CD4-positive, alpha-beta T cell treated with Interleukin-17A for 1 hour (primary cell): ENCODE measurements at places on chromosomes 3 and 15.
A peak's percentile ranks its signal among the peaks of the same experiment; 100 is the strongest.

DNA sequence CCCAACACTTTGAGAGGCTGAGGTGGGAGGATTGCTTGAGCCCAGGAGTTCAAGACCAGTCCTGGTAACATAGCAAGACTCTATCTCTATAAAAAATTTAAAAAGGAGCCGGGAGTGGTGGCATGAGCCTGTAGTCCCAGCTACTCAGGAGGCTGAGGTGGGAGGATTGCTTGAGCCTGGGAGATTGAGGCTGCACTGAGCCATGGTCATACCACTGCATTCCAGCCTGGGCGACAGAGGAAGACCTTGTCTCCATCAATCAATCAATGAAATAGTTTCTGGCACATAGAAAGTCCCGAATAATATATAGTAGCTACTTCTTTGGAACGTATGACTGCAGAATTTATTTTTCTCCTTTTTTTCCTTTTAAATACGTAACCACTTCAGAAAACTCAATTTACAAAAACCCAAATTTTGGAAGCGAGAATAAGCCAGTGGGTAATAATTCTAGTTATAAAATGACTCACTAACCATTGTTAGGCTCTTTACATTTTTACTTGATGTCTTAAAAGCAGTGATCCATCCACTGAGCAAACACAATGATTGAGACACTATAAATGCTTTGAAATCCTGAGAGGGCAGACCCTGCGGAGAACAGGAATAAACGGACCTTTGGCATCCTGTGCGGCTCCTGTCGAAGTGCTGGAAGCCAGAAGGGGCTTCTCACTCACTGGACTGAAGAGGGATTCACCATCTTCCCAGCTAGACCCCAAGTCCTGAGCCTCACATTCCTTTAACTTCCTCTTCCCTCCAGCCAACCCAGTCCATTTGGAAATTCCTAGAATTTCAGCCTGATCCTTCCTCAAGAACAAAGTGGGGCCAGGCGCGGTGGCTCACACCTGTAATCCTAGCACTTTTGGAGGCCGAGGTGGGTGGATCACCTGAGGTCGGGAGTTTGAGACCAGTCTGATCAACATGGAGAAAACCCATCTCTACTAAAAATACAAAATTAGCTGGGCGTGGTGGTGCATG lies 68.4 kb upstream of the MFGE8 start:
- DNase-seq: no peak

- DNase-seq: no peak
Observed at GRCh38 chr3:107416138-107416537, 38.9 kb downstream of the CCDC54 start.

DNA sequence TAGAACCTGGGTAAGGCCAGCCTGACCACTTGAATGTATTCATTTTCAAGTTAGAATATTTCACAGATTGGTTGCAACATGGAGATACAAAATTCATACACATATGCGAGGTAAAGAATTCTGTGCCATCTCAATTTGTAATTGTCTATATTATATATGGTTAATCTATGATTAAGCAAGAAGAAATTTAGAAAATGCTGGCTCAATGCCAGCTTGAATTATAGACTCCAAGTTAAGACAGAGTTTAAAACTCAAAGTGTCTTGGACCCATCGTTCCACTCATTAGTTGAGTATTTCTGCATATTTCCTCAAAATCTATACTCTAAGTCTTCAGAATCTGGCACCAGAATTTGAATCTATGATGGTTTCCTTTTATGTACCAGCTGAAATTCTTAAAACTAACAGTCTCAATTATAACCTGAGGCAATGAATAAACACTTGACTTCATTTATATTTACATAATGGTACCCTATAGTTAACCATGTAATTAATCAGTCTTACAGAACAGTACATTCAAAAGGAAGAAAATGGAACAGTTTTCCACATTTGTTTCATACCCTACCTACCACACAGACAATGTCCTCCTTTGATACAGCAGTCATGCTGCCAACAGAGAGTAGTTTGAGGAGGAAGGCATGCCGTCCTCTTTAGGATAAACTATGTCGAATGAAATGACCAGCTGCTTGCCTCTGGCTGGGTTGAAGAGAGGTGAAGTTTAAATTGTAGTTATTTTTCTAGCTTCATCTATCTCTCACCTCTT lies 95.7 kb downstream of the CD47 start:
- no peak for DNase-seq

DNA sequence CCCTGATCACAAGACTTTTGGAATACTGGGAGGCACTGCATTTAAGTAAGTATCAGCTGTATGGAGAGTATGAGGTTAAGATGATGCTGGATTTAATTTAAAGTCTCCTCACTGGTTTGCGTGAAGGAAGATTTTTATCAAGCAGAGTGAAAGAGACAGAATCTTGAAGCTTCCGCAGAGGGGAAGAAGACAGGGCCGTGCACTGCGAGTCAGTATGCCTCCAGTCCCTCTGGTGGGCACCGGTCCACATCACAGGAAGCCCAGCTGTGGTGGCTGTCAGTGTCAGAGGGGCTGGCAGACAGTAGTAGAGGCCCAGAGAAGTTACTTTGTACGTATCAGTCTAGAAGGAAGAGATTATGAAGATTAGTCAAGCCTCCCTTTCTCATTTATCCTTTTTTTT lies 379.0 kb upstream of the TPRG1 start:
- DNase-seq: no peak

DNA sequence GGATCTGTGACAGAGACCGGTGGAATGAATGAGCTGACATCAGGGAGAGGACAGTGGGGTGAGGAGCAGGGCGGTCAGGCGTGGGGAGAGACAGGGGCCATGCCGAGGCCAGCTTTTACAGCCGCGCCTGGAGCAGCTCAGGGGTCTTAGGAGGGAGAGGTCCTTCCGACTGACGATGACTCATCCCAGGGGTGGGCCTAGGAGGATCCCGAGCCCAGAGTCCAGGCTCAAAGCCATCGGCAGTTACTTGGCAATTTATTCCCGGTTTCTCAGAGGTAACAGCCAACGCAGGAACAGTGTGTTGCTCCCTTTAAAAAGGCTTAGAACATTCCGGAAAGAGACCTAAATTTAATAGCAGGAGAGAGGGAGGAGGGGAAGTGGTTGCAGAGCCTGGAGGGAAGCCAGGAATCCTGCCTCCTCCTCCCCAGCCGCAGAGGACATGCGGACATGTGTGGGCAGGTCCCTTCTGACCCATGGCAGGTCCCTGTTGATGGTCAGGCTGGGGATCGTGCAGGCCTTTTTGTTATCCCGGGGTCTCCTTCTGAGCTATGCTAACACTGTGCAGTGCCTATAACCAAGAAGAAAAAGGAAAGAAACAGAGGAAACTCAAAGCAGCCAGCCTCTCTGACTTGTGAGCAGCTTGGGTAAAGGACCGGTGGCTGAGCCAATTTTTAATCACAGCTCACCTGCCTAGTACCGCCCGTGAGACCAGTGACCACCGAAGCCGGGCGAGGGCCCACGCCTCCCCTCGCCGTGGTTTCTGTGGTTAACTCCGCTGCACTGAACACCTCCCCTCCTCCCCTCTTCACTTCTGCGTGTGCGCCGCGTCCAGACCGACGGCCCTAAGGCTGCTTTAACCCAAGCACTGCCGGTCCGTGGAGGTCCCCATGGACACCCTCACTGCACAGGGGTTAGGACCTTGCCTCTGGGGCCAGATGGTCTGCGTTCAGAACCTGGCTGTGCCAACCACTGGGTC lies 392.4 kb upstream of the PROK2 start:
- DNase-seq: no peak

GRCh38 chr3:129278966-129279906 lies 566 bp downstream of the HMCES start:
- DNase-seq: peak; percentile 72

- DNase-seq: no peak
Observed at GRCh38 chr3:16583551-16583950, 21.7 kb downstream of the DAZL start.

- no peak for DNase-seq
Observed at GRCh38 chr3:52286777-52287110, 884 bp upstream of the GLYCTK start.

GRCh38 chr3:74027121-74027520 lies 402.4 kb upstream of the PDZRN3 start:
- DNase-seq: no peak

- peak; percentile 55 for DNase-seq
Observed at GRCh38 chr3:14467814-14468620, 65.6 kb downstream of the SLC6A6 start.

- no peak for DNase-seq
Observed at GRCh38 chr3:14480207-14481017, 59.7 kb downstream of the GRIP2 start.

GRCh38 chr15:89430530-89431341 lies 65.6 kb downstream of the RHCG start:
- peak; percentile 84 for DNase-seq

DNA sequence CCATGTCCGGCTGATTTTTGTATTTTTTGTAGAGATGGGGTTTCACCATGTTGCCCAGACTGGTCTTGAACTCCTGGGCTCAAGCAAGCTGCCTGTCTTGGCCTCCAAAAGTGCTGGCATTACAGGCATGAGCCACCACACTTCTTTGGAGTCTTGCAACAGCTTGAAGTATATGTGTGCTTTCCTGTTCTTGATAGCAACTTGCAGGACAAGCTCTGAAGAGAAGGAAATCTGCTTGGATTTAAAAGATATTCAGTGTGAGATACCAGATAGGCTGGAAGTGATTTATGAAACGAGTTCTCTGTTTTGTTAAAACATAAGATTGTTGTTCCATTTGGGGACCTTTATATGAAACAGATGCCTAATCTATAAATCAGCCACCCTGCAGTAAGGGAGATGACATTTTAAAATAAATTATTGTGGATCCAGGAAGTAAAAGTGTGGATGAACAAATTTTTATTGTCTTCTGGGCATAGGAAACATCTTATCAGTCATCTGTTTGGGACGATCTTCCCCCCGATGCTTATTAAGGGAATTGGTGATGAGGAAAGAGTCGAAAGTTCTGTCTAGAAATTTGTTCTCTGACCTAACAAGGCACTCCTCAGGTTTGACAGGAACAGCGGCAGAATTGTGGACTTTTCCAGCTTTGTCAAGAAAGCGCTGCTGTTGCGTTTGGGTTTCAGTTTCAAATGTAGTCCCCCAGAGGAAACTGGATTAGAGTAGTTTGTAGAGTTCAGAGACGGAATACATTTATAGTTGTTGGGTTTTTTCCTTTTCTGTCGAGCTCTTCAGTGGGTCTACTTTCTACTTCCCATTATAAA lies 53.7 kb upstream of the MAGI1 start:
- no peak for DNase-seq

- no peak for DNase-seq
Observed at GRCh38 chr15:48682942-48683651, 37.6 kb upstream of the FBN1 start.

DNA sequence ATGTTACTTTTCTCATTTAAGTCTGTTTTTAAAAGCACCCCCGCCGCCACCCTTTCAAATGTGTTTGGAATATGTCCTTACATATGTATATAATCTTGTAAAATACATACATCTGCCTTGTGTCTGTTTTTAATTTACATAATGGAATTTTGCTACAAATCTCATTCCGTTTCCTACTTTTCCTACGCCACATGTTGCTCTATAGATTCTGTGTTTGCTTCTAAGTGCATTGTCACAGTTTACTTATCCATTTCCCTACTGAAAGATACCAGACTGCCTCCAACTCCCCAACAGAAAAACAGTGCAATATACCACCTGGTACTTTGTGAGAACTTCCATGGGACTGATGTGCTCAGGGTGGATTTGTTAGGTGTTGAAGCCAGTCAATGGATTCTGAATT lies 70.2 kb downstream of the ABHD5 start:
- DNase-seq: no peak
